ENCODE measurements at places on chromosomes 3 and 15.

GRCh38 chr15:31247404-31247803, 79.2 kb upstream of the KLF13 start:
- DNase-seq, result no peak

DNA sequence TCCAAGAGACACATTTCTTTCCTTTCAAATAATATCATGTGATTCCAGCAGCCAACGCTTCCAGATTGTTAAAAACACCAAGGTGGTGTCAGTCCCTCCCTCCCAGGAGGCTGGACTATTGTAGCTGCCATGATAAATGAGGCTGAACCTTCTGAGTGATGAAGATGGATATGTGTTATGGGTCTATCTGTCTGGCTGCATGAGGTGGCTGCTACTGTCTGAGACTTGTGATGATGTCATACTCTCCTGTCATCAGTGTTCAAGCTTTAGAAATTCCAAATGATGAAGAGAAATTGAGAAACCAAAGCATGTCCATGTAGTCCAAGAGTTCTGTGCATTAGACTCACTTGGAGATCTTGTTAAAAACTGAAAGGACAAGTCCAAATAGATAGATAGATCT, 683.0 kb downstream of the NTRK3 start:
- DNase-seq, result no peak

DNA sequence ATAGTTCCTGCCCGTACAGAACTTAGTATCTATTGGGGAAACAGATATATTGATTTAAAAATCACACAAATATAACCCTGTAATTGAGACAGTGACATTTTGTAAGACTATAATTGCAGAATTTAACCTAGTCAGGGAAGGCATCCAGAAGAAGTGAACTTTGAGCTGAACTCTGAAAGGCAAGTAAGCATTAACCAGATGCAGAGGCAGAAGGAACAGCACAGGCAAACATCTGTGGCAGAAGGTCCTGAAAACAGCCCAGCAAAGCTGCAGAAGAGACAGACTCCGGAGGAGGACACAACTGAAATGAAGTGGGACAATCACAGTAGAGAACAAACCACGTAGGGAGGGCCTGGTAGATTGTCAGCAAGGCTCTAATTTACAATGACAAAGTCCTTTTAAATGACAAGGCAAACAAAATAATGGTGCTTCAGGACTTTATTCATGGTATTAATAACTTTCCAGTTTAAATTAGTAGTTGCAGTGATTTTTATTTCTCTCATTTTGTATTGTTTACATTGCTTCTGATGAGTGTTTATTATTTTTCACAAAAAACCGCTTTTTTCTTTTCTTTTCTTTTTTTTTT, 14.5 kb downstream of the BCL2A1 start:
- no peak for DNase-seq

DNA sequence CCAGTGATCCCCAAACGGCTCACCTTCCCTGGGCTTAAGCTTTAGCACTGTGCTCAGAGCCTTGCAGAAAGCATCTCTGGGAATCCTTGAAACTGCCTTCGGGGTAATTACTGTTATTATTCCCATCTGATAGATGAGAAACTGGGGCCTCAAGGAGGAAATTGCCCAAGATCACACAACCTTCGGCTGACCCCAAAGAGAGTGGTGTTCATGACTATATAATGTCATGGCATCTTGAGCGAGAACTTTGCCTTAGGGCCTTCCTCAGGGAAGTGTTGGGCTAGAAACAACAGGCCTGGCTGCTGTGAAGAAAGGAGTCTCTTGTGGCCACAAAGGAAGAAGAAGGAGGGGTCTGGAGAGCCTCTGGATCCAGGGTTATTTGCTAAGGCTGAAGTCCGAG, 388.7 kb upstream of the CFAP20DC start:
- DNase-seq, result no peak

DNA sequence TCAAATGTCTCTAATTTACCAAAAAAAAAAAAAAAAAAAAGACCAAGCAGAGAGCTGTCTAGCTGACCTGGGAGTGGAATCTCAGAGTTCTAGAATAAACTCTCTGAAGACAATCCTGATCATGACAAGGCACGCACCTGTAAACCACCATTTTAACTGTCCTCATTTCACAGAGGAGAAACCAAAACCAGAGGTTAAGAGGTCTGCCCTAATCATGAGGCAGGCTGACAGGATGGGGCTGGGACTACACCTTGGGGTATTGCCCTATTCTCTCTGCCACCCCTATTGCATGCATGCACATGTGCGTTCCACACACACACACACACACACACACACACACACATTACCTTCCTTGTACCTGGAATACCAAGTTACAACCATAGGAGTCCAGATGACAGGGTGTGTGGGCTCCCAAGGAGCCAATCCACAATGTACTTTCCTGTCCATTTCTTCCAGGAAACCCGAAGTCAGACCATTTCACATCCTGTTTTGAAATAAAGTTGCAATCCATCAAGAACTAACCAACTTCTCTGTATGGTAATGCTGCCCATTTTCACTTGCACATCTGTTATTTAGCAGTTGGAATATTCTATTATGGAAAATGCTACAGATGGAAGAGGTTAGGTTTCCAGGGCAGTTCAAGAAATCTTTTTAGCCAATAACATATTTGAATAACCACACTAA, 34.6 kb downstream of the HSPBAP1 start:
- DNase-seq, result no peak

DNA sequence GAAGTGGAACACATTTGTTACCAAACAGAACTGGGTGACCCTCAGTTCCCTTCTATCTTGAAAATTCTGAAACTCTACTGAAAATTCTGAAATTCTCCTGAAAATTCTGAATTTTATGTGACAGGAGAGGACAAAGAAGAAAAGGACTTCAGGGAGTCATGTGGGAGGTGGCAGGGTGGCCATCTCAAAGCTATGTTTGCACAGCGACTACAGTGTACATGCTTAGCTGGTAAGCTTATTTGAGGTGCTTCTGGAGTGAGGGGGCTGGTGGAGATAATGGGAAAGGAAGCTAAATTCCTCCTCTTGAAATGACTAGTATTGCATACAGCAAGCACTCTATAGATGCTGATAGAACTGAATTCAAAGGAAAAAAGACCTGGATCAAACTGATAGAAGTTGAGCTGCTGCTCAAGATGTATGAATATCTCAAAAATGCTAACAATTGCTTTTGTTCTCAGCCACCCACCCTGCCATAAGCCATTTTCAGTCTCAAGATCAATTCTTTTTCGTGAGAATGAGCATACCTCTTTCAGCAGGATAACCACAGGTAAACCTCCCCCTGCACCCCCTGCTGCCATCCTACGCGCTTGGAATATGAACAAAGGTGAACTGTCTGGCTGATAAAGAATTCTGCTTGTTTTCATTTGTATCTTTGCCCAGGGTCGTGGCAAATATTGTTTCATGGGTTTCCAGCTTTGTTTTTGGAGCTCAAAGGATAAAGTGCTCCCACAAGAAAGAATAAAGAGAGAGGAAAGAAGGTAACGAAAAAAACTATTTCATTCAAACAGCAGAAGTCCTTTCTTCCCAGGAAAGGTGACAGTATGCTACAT, 16.6 kb upstream of the ARHGEF3 start:
- no peak for DNase-seq

- no peak for DNase-seq
These were observed 3.7 kb downstream of the ABTB1 start for GRCh38 chr3:127676456-127676855.

All from NCI-H1436 (cell line).